ENCODE measurements at places on chromosomes 5 and 9.

GRCh38 chr5:132225165-132226032 lies 2.3 kb downstream of the P4HA2 start:
- DNase-seq = peak; percentile 12

DNA sequence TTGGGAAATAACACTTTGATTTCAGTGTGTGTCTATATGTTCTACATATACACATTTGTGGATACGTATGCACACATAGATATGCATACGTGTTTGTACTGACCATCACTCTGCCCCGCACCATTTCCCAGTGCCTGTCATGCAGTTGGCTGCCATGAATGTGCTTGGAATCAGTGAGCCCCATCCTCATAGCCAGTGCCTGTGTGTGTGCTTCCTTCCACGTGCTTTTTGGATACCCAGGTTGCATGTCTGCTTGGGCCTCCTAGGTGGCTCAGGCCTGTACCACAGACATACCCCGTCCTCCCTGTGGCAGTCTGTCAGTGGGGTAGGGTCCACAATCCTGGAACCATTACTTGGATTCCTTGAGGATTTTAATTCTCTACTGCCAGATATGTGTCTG lies 243.6 kb downstream of the FANCC start:
- DNase-seq = no peak

GRCh38 chr9:120902569-120903535 lies 23.7 kb downstream of the TRAF1 start:
- no peak for DNase-seq

GRCh38 chr5:125612181-125612721 lies 811.0 kb upstream of the GRAMD2B start:
- no peak for DNase-seq

DNA sequence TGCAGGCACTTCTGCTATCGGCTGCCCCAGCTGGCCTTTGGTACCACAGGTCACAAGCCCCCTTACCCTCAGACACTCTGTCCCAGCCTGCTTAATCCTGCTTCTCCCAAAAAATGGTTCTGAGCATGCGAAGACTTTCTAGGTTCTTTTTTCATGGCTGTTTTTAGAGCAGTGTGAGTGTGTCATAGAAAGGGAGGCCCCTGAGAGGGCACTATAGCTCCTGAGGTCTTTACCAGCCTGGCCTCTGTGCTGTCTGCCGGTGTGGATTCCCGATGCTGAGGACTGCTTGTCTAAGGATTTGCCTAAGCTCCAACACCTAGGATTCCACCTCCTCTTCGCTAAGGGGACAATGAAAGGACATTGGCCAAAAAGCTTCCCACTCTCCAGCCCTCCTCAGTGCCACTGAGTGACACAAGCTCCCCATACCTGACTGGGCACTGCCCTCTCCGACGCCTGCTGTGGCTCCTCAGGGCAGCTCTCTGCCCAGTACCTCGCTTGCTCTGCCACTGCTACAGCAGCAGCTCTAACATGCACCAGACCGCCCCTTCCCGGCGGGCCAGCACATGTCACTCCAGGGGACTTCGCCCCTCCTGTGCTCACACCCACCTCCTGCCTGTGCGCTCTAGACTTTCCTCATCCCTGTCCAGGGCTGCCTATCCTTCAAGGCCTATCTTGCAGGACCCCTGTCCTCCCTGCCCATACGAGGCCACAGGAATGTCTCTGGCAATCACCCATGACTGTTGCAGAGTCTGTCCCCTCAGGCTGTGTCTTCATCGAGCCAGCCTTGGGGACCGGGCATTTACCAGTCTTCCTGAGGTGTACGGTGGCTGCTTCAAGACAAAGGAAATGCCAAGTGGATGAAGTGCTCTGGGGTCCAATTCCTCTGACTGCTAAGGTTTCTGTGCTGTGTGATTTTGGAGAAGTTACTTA lies 21.0 kb downstream of the MACROH2A1 start:
- no peak for DNase-seq

- DNase-seq = no peak
Measured at GRCh38 chr5:20323323-20323722, 335.3 kb upstream of the CDH18 start.

DNA sequence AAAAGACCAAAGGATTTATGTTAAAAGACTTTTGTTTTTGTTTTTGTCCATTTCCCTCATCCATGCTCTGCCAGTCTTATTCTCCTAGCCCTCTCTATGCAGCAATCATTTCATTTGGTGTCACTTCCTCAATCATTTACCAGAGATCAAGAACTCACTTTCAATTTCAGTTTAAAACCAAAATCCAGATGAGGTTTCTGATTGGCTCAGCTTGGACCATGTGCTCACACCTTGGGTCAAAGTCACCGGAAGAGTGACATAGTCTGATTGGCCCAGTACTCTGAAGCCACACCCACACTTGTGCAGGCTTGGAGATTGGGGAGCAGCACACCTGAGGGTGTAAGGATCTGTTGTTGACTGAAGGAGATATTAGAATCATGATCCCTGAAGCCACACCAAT lies 79.6 kb downstream of the TLR4 start:
- DNase-seq = peak; percentile 94

DNA sequence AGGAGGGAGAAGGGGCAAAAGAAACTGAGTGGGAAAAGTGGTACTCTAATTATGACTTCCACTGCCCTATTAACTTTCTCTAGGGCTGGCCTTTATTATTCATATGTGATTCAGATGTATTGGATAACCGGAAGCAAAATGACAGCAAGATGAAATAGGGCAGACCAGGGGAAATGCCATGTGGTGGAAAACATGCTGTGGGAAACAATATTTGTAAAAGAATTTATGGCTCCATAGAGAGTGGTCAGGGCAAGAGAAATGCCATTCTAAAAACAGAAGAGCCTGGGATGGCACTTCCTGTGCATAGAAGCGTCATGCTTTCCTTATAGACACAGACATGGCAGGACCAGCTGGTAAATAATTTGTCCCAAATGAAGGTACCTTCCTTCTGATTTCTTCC lies 67.7 kb downstream of the MEGF10 start:
- peak; percentile 17 for DNase-seq

DNA sequence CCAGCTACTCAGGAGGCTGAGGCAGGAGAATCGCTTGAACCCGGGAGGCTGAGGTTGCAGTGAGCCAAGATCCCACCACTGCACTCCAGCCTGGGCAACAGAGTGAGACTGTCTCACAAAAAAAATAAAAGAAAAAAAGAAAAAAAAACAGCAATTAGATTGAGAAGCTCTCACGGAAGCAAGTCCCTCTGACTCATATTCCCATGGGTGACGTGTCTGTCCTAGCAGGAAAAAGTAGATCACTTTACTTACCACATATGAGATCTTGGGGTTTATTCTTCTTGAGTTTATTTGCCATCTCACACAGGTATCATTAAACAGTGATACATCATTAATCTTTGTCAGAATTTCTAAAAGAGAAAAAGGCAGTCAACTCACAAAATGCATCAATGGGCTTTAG lies 62.6 kb downstream of the SUSD1 start:
- no peak for DNase-seq

DNA sequence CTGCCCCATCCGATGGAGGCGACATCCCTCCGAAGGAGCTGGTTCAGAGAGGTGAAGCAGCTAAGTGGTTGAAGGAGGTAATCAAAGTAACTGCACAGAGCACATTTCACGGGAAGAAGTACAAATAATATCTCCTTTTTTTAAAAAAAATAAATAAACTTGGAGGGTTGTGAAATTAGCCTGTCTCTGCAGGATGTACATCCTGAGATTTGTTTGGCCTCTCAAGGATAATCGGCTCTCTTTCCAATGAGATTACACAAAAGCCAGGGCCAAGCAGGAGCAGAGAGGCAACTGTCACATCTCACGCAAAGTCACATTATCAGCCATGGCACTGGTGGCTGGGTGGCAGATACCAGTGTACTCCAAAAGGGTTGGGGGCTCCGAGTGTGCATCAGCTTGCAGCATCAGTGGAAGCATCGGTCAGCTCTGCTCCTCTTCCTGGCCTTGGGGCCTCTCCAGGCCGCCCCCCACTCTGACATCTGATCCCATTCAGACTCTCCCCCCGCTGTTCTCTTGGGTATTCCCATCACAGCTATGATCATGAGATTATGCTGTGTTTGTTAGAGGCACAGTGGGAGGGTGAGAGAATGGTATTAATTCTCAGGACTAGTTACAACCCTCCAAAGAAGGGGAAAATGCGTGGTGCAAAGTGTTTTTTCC lies 109.9 kb downstream of the UGCG start:
- no peak for DNase-seq

- peak; percentile 36 for DNase-seq
Measured at GRCh38 chr5:80516826-80517225, 28.9 kb downstream of the FAM151B start.

DNA sequence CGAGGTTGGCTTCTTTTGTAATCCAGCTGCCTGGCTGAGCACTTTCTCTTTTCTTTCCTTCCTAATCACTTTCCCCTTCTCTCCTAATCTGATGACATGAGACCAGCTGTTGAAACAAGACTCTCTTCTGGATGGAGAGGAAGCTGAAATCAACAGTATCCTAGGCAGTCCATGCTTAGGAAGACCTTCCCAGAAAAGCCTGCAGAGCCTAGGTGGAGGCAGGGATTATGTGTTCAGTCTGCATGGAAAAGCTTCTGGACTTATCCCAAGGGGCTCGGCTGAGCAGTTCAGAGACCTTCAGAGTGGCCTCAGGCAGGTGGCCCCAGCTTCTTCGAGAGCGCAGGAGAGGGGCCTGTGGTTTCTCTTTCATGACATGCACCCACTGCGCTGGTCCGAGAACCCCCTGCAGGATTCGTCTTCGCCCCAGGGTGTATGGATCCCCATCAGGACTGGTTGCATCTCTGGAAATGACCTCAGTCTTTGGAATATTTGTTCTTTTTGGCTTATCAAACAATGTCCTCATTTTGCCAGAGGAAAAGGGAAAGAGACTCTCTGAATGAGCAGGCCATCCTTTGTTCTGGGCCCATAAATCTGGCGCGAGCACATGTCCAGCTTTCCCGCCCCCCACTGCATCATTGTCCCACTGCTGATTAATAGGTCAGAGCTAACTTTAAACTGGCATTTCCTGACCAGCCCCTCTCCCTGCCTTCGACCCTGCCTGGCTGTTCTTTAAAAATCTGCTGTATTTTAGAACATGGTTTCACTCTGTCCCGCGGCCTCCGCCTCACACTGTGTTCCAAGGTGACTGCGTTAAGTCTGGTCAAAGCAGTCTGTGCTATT lies 177.9 kb upstream of the KLF4 start:
- peak; percentile 63 for DNase-seq

DNA sequence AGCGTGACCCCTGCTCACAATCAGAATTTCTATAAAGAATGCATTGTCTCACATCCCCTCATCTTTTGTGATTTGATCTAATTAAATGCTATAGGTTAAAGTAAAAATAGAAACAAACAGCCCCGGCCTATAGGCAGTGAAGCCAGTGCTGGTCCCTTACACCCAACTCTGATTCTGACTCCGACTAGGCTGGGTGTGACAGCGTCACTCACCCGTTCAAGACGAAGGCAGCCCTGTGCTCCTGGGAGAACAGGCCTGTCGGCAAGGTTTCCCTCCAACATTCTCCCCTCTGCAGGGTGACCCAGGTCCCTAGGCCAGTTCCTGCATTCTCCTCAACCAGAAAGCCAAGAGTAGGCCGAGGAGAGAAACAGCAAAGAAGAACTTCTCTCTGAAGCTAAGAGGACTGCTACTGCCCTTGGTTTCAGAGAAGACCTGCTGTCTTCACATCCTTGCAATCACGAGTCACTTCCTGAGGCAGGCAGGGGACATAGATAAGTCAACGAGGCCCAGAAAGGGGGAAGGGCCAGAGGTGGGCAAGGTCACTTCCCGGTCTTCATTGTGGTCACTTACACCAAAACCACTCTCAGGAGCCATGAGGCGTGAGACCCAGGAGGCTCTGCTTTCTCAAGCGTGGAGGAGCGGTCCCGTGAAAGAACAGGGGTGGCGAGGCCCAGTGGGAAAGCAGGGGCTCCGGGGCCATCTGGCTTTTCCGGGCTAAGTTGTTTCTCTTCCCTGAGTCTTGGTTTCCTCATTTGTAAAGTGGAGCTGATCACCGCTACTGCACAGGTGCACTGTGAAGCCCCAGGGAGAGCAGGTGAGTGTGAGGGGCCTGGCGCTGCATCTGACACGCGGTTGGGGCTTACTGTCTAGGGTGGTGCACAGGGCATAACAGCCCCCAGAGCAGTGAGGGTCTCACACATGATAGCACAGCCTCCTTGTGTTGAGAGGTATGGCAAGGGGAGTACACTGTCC lies 200.8 kb downstream of the CRB2 start:
- no peak for DNase-seq

DNA sequence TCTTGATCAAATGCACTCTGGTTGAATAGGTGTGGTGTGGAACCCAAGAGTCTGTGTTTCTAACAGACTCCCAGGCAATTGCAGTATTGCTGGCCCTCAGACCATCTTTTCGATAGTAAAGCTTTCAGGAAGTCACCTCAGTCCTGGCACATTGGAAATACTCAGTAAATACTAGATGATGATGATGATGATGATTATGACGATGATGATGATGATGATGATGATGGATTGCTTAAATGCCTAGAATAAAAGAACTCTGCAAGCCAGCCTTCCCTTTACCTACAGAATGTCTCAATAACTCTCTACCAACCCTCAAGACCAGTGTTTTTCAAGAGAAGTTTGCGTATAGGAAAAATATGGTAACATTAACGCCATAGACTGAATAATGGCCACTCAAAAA lies 268.0 kb downstream of the DNAH5 start:
- no peak for DNase-seq

GRCh38 chr5:40452874-40453624 lies 226.7 kb upstream of the PTGER4 start:
- no peak for DNase-seq

DNA sequence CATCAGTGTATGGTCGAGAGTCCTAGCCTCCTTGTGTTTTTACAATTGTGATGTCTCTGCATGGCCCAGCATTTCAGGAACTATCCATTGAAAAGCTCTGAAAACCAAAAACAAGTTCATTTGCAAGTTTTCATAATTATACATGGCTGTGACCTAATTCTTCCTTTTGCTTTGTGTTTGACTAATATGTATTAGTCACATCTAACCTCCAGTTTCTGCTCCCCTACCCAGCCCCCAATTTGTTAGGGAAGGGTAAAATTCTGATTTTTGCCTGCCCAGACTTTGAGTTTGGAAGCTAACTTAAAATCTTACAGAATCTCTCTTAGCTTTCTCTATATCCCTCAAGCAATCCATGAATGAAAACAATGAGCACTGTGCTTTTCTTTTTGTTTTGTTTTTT lies 128.2 kb upstream of the SEMA6A start:
- DNase-seq = no peak

DNA sequence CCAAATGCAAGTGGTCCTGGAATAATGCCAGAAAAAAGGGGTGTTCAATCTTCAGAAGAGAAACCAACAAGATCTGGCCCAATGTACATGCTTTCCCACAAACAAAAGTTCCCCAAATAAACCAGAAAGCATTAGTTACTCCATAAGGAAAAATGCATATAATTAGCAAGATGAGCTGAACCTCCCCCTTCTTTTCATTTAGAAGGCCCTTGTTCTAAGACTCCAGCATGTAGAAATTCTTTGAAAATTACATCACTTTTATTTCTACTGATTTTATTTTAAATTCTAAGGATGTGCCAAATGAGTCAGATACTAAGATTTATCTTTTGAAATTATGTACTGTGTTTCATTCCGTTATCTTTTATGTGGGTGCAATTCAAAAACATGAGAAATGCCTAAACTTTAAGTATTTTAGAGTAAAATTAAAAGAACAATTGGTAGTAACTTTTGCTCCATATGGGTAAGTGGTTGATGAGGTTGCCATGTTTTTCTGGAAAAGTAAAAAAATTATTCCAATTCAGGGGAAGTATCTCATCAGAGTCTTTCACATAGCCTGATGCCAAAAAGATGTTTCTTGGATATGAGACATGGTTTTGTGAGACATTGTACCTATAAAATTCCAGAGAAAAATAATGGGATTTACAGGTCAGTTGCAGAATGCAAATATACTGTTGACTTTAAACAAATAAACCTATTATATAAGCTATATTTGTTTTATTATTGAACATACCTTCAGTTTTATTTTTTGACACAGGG lies 106.5 kb upstream of the CCDC112 start:
- DNase-seq = no peak

GRCh38 chr5:101024299-101024698 lies 121.2 kb upstream of the ST8SIA4 start:
- no peak for DNase-seq
